Activated T-cell treated with anti-CD3 and anti-CD28 coated beads, Interleukin-2, amount 50 U/mL, for 72 hours (primary cell): ENCODE measurements at places on chromosomes 1 and 21. TPM values are rescaled to one million over a fixed set of nuclear protein-coding genes. Genes with fewer than 3 reads are reported as not detected.
A peak's percentile ranks its signal among the peaks of the same experiment; 100 is the strongest.

GRCh38 chr1:66350001-66350547, 183.9 kb upstream of the SGIP1 start:
- peak; percentile 59 for DNase-seq

DNA sequence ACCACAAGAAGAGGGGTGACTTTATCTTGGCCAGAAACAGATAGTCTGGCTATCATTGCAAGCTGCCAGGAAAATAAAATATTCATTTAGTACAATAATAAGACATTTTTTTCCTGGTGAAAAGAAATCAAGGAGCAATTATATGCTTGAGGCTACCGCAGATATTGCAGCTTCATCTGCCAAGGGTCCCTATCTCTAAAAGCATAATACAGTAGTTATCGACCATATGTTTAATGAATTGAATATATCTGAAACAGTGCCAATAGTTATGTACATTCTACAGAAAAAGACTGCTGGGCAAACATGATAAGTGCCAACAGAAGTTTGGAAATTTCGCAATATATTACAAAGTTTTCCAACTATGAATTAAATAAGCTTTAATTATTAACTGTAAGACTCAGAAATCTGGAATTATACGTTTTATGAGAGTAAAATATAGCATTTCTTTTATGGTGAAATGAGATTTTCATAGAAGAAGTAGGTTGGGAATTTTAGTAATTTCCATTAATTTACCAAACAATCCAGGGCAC, 561.1 kb upstream of the ZP4 start:
- no peak for DNase-seq

- peak; percentile 7 for DNase-seq
These were observed 180.2 kb downstream of the NR5A2 start for GRCh38 chr1:200207711-200208126.

GRCh38 chr1:208184966-208185654, 59.1 kb downstream of the PLXNA2 start:
- DNase-seq: no peak

The DUSP12 gene
- total RNA-seq: 41.1 TPM

The OR2T29 gene
- not detected for total RNA-seq

DNA sequence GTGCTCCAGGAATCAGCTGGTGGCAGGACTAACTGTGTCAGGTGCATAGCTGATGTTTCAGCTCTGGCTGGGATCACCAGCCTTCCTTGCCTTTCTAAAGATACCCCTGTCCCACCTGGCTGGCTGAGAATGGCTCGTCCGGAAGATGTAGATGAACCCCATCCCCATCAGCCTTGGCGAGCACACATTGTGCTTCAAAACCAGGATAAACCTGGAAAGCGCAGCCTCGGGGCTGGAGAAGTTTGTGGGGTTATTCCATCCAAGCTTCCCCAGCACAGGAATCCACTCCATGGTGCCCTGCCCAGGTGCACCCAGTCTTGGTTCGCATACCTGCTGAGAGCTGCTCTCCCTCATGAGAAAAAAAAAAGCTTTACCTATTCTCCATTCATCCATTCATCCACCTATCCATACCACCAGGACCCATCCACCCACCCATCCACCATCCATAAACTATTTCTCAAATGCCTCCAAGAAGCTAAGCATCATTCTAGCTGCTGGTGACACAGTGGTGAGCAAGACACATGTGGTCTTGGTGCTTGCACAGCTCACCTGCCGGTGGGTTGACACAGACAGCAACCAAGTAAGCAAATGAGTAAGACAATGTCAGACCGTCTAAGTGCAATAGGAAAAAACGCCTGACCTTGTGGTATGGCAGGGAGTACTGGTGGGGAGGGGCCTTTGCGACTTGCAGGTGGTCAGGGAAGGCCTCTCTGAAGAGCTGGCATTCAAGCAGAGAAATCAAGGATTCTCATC, 94.0 kb downstream of the DMRTB1 start:
- peak; percentile 30 for DNase-seq

DNA sequence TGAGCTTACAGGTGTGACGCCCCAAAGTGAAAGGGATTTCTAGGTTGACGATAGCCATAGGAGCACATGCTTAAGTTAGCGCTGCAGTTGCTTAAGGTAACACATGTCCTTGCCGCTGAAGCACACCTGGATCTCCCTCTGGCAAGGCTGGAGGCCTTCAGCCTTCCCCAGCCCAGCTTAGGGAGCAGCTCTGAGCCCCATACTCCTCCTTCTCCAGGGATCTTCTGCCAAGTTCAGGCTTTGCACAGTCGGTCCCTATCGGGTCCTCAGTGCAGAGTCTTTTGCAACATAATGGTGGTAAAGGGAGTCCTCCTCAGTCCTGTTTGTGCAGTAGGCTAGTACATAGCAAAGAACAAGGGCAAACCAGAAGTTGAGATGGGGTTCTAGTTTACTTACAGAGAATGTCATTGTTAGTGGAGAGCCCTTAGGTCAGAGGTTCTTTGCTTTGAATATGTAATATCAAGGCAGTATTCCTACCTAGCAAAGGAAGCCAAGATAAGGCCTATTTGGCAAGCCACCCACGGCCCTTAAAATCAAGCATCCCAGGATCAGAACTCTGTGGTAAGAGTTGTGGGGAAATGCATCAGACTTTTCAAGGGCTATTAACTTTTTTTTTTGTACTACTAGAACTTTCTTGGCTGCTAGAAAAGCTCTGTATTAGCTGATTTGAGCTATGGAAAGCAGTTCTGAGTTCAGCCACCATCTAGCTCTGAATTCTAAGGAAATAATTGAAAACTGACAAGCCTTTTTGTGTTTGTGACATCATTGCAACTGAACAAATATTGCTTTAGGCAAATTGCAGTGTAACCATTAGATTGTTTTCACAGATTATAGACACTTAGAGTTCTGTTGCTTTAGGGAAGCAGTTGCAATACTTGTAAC, 1.4 kb downstream of the EVA1C start:
- DNase-seq: no peak

DNA sequence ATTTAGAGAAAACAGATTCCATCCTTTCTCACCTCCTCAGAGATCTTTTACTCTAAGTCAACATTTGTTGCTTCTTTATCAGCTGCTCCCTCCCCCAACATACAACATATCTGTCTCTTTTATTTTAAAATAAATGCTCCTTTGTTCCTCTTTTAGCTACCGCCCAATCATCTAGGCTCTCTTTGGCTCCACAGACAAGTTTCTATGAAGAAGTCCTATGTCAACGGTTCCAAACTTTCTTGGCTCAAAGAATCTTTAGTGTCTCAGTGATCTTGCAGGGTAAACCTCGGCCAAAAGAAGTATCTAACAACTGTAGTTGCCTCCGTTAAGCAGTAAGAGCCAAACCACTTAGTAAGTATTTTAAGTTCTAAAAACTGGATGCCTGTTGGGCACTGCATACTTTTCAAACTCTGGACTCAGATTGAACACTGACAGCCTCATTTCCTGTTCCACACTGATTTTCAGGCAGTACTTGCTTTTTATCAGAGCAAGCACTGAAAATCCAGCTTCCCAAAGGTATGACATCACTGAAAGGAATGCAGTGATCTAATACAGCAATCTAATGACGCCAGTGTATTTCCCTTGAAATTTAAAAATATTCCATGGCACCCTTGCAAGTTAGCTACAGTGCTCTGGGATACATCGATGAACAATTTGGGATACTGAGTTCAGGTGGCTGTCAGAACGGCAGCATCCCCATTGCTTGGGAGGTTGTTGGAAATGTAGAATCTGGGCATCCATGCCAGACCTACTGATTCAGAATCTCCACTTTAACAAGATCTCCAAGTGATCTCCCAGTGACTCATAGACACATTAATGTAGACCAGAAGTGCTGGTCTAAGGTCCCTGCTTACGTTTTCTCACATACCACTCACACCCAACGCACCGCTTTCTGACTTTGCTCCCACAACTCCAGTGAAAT, 26.8 kb downstream of the EGLN1 start:
- no peak for DNase-seq

- DNase-seq: no peak
These were observed 273.4 kb downstream of the VAV3 start for GRCh38 chr1:107691540-107691939.

GRCh38 chr1:175597205-175597604, 146.2 kb downstream of the TNR start:
- no peak for DNase-seq

DNA sequence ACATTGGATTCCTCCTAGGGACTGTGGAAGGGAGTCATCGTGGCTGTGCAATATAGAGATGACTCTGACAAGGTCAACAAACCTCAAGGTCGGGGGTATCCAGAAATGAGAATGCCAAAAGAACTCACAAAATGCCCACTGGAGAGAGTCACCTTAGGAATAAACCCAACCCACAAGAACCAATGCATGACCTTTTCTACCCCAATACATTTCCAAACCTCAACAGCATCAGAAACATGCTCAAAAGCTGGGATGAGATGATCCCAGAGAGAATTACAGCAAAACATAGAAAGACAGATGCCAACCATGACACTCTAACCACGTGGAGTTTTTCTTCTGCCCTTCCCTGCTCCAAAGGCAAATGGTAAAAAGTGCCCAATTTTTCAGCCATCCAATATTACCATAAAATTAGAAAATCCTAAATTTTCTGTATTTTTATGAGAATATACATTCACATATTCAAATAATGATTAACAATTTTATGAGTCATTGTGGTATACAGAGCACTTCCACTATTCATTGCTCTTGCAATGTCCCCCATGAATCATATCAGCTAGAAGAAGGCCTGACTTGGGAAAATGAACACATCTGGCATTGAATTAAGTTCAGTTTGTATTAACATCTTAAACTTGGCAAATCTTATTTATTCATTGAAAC, 88.2 kb upstream of the PALMD start:
- DNase-seq: no peak

The RAB42 gene
- total RNA-seq: not detected

The SASS6 gene
- 15.9 TPM for total RNA-seq

The SYDE2 gene
- 4.3 TPM for total RNA-seq

DNA sequence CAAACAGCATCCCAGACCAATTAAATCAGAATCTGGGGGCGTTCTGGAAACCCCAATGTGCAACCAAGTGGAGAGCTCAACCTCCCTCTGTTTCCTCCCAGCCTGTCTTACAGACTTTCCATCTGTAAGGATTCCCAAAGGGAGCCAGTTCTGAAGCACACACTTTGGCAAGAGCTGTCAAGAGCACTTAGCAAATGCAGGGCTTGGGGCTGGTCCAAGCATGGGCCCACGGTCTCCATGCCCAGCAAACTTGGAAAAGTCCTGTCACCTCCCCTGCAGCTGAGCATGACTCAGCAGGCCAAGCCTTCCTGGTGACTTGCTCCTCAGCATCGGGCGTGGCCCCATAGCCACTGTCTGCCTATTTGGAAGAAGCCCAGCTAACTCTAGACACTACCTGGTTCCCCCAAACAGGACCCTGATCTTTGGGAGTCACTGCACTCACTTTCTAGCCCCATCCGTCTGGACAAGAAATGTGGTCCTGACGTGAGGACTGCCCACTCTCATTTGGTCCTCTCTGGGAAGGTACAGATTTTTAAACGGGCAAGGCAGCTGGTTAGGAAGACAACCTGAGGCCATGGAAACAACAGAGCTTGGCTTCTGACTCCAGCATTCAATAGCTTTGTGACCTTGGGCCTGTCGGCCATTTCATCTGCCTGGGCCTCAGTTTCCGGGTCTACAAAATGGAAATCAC, 16.9 kb downstream of the SLC2A1 start:
- DNase-seq: no peak

GRCh38 chr1:73673971-73674370, 524.0 kb downstream of the LRRIQ3 start:
- DNase-seq: no peak

DNA sequence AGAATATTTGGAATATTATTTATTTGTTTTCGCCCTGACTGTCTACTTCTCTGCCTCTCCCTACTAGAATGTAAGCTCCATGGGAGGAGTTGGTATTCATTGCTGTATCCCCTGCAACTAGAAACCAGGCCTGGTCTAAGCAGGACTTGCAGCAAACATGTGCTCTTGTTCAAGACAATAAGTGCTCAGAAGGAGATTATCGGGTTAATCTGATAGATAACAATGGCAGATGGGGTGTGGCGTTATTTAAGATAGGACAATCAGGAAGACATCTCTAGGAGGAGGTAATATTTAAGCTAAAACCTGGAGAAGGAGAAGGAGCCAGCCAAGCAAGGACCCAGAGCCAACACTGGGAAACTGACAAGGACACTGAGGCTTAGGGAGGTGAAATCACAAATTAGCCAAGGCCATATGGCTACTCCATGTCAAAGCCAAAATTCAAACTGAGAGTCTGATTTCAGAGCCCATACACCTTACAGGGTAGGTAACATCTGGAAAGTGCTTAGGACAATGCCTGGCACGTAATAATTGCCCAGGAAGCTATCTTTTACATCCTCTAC, 41.5 kb downstream of the STYXL2 start:
- DNase-seq: no peak

GRCh38 chr1:33280091-33280661, 23.9 kb downstream of the ZNF362 start:
- DNase-seq: no peak

The SHISAL2A gene
- total RNA-seq: 9.2 TPM

The RNPC3 gene
- 27.0 TPM for total RNA-seq

The SLAMF9 gene
- not detected for total RNA-seq

- no peak for DNase-seq
These were observed 20.1 kb downstream of the NPHP4 start for GRCh38 chr1:5972198-5972520.

The SH2D2A gene
- 246 TPM for total RNA-seq

GRCh38 chr1:164610538-164611222, 51.7 kb downstream of the PBX1 start:
- DNase-seq: no peak

The CYYR1 gene
- total RNA-seq: not detected

DNA sequence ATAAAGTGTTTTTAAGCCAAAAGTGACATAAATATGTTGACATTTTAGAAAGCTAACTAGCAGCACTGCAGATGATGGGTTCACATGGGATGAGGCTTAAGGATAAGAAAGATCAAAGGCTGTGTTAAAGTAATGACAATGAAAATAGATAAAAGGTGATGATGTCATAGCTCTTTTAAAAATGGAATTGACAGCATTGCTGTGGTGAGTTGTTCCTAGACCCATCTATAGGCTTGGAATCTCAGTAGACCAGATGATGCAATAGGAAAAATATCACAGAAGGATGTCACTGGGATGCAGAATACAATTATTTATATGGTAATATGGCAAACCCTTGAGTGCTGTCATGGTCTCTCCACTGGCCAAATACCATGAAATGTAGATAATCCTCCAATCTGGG, 286.0 kb downstream of the PLA2G4A start:
- no peak for DNase-seq

GRCh38 chr1:37672136-37672870, 20.0 kb upstream of the CDCA8 start:
- no peak for DNase-seq

GRCh38 chr1:35243691-35244090, 24.8 kb upstream of the ZMYM4 start:
- DNase-seq: no peak

The HPDL gene
- 4.5 TPM for total RNA-seq

GRCh38 chr1:41318135-41318534, 43.1 kb upstream of the FOXO6 start:
- no peak for DNase-seq

The PLA2G2F gene
- not detected for total RNA-seq

DNA sequence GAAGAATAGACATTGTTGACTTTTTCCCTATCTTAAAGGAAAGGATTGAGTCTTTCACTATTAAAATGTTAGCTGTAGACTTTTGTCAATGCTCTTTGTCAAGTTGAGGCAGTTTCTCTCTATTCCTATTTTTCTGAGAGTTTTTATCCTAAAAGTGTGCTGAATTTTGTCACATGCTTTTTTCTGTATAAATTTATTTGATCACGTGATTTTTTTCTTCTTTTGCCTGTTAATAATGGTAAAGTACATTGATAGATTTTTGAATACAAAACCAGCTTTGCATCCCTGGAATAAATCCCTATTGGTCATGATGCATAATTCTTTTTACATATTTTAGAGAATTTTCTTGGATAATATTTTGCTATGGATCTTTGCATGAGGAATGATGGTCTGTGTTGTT, 60.1 kb downstream of the DNAH14 start:
- DNase-seq: no peak
